Stimulated activated CD8-positive, alpha-beta memory T cell treated with anti-CD3 and anti-CD28 coated beads, Interleukin-2, amount 100 ng/mL, for 1 hour (primary cell): ENCODE measurements at places on chromosomes 2 and 18.

GRCh38 chr18:12066910-12067511 lies 26.6 kb upstream of the ANKRD62 start:
- DNase-seq = no peak

- DNase-seq = no peak
These were observed 61.2 kb upstream of the RBM44 start for GRCh38 chr2:237737196-237737865.

DNA sequence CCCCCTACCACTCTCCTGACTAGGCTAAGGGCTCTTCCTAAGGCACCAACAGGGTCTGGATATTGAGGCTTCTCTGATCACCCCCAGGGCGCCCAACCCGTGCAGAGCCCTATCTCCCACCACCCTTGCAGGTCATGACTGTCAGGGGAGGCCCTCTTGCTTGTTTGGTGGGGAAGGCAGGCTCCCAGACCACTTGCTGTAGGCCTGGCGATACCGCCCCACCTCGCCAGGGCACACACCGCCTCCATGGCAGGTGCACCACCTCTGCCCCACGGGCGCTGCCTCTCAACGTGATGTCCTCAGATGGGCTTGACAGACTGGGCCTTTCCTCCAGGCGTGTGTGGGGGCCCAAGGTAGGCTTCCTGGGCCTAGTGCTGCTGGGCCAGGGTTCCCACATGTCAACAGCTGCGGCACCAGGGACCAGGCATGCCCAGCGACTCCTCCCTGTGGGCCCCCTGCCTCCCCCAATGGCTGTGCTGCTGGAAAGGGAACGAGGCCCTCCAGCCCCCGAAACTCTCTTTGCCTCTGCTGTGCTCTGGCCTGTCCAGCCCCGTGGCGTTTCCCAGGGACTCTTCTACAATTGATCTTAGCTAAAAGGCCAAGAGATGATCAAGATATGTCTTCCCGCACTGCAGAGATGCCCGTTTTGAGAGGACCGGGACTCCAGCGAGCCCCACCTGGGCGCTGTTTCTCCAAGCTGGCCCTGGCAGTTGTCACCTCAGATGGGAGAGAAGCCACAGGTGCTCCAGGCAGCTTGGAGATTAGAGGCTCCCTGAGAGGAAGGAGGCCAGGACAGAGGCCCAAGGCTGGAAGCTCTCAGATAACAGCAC lies 7.5 kb downstream of the NPPC start:
- DNase-seq = no peak

DNA sequence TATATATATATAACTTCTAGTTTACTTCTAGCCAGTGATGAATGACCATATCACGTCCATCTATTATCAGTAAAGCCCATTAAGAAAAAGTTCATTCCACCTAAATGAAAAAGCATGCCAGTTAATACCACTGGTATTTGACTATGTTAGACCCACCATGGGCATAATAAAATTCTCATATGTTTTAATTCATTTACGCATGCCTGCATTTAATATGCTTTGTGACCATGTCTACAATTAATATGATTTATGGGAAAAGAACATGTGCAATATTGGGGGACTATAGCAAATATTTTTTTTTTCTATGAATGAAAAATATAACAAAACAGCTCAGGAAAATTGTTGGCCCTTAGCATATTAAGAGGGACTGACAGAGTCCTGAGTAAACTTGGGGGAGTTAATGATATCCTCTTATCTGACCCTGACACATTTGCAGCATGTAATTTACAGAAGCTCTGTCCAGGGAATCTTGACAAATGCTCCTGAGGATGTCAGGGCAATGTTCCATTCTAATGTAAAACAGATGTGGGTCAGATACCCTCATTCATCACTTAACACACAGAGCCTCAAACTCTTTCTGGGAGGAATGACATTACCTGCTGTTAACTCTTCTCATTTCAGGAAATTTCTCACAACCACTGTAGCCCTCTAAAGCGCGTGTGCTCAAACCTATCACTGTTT lies 90.6 kb downstream of the PAX3 start:
- no peak for DNase-seq

- DNase-seq = no peak
These were observed 63.8 kb downstream of the RTP5 start for GRCh38 chr2:241933179-241933911.

- DNase-seq = no peak
These were observed 31.4 kb downstream of the AFG3L2 start for GRCh38 chr18:12345491-12346239.
